IPS DF 19.7 (cell line): ENCODE measurements at places on chromosomes 4 and X.
A peak's percentile ranks its signal among the peaks of the same experiment; 100 is the strongest.

DNA sequence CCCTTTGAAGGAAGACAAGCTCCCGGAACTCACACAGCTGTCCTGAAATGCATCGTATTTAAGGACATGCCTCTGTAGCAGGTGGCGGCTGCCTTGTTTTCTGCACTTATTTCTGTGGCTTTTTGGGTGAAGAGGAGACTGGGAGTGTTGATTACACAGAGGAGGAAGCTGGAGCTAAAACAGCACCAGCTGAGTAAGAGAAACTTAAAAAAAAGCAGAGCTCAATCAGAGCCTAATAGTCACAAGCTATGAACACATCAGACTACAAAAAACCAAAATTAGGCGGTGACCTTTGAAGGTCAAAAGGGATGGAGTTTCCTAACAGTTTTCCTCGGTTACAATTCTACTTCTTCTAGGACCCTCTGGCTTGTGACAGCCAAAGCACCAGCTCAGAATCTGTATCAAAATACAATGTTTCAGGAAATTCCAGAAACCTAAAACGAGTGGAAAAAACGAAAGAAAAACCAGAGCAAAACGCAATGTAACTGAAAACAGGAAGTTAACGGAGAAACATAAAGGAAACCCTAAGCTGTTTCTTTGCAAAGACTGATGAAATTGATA is 13.5 kb downstream of the PRKX start:
- DNase-seq: no peak

- no peak for DNase-seq
These were observed 98.6 kb downstream of the AASDH start for GRCh38 chr4:56288663-56289062.

DNA sequence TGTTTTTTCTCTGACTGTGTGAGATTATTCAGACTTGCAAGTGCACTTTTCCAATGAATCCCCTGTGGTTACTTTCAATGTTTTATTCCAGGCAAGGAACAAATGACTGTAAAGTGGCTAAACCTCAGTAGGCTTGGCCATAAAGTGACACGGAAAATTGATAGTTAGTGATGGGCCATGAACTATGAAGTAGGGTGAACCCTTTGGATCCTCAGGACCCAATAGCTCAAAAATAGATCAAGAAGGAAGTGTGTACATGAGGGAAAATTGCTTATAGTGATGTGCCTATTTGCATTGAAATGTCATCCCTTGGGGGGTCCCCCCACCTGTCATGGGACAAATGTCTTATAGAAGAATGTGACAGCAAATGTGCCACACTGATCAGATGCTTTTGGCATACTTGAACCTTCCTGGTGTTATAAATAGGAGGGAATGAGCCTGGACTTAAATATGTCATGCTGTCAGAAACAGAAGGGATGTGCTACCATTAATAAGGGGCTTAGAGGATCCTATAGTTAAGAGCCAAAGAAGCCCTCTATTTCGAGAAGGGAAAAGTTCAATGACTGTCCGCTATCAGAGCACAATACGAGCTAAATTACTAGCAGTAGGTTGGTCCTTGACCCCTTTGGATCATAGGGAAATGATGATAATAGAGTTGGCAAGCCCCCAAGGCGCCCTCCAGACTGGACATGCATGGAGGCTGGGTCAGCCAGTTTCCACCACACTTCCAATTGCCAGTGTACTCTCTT is 30.3 kb downstream of the SLC16A2 start:
- no peak for DNase-seq

DNA sequence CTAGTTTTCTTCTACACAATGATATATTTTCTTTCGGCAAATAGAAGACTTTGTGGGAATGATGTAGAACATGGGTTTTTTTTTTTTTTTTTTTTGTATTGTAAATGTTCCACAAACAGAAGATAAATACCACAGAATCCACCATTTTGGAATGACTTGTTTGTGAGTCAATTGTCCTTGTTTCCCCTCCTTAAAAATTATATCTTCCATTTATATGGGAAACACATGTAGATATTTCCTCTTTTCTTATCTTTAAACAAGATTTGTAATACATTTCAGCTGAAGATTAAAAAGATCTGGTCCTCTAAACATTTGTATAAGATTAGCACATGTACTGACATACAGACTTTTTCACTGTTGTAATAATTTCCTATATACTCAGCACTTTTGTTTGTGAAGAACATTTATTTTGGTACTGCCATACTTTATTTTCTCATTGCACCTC is 304.6 kb downstream of the SPRY1 start:
- DNase-seq: no peak

GRCh38 chr4:165630671-165631070 is 242.4 kb upstream of the TLL1 start:
- no peak for DNase-seq

DNA sequence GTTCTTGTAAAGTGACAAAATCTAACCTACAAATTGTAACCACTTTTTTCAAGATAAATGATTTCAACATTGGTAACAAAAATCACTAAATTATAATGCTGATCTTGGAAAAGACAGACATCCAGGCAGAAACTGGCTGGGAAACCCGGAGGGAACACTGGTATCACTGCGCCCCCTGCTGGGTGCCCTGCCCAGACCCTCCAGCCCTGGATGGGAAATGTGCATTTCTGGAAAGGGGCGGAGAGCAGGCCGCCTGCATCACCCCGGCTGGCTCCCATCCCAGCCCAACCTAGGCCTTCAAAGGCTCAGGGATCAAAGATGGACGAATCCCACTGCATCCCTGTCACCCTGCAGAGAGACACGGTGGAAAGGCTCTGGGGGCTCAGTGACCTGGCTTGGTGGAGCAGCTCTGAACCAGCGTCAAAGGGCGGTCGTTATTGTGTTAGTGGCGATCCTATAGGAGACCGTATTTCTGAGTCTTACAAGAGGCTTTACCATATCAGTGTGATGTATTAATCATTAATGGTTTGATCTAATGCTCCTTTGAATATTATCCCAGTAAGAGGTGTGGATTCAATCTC is 37.3 kb downstream of the ACOX3 start:
- DNase-seq: no peak

- no peak for DNase-seq
These were observed 42.9 kb downstream of the SLC9A7 start for GRCh38 chrX:46715997-46716396.

DNA sequence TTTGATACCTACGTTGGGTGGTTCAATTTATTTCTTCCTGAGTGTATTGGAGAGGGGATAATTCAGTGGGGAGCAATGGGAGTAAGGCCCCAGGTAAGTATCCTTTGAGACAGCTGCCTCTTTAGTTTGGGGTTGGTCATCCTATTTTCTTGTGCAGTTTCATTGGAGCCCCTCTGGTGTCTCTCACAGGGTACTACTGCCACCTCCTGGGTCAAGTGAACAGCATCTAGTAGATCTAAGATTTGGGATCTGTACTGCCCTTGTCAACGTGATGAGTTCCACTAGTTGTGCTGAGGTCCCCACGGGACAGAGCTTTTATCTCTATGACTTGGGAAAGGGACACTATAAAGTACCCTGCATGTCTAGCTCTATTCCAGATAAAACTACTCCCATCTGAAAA is 80.6 kb downstream of the PBDC1 start:
- DNase-seq: peak; percentile 0

- no peak for DNase-seq
These were observed 183.5 kb upstream of the FSTL5 start for GRCh38 chr4:162347156-162347841.

DNA sequence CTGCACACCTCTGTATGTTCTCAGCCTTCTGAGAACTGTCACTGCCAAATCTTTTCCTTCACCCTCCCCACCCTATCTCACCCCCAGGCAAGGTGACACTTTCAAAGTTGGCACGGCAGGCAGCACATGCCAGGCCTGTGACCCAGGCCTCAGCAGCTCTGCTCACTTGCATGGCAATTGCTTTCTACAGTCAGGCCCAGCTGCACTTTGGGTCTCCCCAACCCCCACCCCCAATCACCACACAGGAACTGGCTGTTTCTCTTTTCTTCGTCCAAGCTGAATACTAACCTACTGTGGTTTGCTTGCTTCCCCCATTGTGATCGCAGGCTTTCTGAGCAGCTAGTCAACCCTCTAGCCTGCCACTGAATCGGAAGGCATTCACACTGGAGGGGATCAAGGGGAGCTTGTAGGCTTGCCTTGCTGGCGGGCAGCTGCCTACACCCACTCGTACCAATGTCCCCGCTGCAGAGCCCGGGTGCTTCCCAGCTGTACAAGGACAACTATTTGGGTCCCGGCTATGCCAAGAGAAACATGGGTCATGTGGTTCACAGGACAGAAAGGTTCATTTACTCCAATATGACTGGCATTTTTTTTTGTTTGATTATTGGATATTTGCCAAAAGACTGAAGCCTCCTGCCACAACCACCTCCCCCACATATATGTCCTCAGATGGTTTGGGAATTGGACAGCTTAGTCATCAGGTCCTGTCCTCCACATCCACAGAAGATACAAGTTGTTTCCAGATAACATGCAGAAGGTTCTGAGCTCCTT is 28.1 kb downstream of the SLC25A43 start:
- DNase-seq: no peak

DNA sequence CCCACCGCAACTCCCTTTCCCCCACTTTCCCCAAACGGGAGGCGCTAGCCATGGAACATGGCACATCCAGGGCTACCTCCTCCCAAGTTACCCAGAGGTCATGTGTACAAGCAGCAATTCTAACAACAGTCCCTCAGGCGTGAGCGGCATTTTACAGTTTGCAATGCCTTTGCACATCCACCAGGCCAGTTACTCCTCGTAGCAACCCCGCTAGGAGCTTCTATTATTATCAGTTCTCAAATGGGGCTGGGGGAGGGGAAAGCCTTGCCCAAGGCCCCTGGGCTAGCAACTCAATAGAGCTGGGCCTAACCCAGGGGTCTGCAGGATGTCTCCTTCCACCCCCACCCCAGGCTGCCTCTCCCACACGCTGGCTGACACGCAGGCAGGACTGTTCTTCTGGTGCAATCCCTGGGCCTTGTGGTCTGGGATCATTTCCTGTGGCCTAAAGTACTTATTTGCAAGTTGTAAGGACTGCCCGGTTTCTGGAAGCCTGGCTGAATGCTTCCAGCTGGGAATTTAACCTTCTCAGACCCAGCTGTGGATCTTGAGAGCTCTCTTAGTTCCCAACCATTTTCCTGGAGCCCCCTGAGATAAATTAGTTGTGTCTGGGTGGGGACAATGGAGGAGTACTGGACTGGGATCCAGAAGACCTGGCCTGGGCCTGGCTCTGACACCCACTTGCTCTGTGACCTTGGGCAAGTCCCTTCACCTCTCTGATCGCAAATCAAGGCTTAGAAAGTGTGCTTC is 27.7 kb downstream of the PJA1 start:
- no peak for DNase-seq

DNA sequence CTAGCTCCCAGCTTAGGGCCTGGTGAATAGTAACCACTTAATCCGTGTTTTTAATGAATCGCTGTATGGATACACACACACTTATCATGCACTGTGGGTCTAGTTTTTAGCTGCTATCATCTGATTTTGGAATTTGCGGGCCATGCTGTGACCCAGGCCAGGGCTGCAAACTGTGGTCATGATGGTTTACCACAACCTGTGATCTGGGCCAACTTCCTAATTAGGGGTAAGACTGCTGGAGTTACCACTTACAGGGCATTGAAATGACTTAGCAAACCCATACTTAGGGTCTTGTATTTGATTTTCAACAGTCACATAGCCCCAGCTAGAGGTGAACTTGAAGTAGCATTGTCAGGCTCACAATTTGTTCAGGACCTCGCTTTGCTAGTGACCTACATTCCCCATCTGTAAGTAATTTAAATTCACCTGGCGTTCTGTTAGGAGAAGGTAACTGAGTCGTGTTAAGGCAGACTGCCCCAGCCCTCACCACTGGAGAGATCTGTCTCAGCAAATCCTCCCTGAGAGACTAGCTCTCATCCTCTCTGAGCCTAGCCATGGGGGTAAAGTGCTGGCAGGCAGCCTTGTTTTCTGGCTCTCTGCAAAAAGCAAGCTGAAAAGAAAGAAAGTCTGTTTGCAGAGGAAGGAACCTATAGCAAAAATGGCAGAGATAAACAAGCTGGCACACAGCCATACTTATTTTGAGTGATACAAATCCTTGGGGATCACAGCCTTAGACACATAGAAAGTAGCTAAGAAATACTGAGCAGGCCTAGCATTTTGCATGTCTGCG is 33.8 kb upstream of the EGFL6 start:
- DNase-seq: no peak

GRCh38 chr4:76634220-76634619 is 199.2 kb downstream of the SHROOM3 start:
- DNase-seq: no peak

GRCh38 chr4:180057891-180058671 is 2185.1 kb upstream of the TENM3 start:
- no peak for DNase-seq

DNA sequence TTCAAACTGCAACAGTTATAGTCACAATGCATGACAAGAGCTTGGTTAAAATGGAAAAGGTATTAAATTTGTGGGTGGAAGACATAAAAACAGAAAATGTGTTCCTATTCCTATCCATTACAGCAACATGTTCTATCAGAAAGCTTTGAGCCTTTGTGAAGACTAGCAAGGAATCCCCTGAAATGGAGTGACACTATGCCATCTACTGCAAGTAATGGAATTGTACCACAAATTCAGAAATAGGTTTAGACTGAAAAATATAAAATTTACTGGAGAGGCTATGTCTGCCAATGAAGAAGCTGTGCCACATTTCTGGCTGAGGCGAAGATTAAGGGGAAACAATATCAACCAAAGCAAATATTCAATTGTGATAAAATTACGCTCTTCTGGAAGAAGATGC is 247.9 kb downstream of the ADAM29 start:
- no peak for DNase-seq

- DNase-seq: no peak
These were observed 111.3 kb upstream of the LNX1 start for GRCh38 chr4:53702334-53703266.

- no peak for DNase-seq
These were observed 84.9 kb upstream of the ATOH1 start for GRCh38 chr4:93743635-93744034.

GRCh38 chrX:106894392-106894909 is 8.7 kb downstream of the RIPPLY1 start:
- DNase-seq: peak; percentile 28

GRCh38 chr4:141132709-141133145 is 542 bp downstream of the RNF150 start:
- no peak for DNase-seq

GRCh38 chr4:36078319-36078718 is 166.0 kb downstream of the ARAP2 start:
- DNase-seq: no peak

DNA sequence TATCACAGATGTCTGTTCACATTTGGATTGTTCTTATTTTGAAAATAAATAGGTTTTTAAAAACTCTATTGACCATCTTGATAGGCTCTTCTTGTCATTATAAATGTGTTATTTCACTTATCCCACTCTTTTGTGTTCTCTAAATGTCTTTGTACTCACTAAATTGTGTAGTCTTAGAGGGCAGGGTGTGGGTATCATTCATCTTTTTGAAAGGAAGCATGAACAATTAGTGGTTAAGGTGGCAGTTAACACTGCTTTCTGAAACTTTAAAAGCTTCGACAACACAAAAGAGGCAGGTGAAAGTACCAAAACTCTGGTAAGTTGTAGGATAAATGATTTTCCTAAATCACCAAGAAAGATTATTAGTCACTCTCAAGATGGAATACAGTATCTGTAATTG is 83.2 kb downstream of the IL15 start:
- no peak for DNase-seq
